IMR-90 (cell line): ENCODE measurements at places on chromosomes 13 and 19. TPM values are rescaled to one million over a fixed set of nuclear protein-coding genes. Genes with fewer than 3 reads are reported as not detected.

PRTN3 gene
- not detected in 2 replicates for total RNA-seq

KANK2 gene
- total RNA-seq, result 104 and 126 TPM in 2 replicates

FCHO1 gene
- 0.18 and 0.28 TPM in 2 replicates for total RNA-seq

FCAR gene
- total RNA-seq, result not detected in 2 replicates

CCDC122 gene
- 0.72 and 1.9 TPM in 2 replicates for total RNA-seq

ANGPTL4 gene
- 1.4 and 1.9 TPM in 2 replicates for total RNA-seq
